ENCODE measurements at places on chromosomes 16 and 17.

GRCh38 chr16:20049831-20050230 is 23.9 kb downstream of the GPR139 start:
- DNase-seq, result no peak

GRCh38 chr16:73031984-73032383 is 15.9 kb downstream of the ZFHX3 start:
- DNase-seq, result no peak

- no peak for DNase-seq
These were observed 4.0 kb upstream of the KAT8 start for GRCh38 chr16:31113121-31114120.

GRCh38 chr16:68400924-68401460 is 47.3 kb downstream of the SMPD3 start:
- no peak for DNase-seq

DNA sequence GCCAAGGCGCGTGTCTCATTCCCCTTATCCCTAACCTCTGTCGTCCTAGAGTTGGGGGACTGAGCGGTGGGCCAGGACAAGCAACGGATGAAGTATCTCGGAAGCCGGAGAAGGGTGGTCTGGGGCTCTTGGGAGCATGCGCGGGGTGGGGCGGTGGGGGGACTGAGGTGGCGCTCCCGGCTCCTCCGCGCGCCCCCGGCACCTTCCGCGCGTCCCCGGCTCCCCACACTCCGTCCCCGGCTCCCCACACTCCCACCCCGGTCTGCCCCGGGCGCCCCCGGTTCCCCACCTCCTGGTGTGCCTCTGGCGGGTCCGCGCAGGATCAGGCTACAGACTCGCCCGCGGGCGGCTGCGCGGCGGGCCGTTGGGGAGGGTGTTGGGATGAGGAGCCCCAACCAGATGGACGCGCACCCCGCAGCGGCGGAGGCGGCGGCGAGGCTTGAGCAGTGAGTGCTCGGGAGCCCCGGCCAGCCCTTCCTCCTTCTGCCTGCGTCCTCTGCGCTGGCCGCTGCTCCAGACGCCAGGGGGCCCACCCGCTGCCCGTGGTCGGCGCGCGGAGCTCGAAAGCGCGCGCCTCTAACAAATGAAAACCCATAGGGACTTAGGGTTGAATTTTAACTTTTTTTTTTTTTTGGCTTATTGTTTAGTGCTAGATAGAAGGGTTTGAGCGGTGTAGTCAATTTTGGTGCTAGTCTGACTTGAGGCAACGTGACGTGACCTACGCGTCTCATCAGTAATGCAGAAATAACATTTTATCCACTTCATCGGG is 5.6 kb upstream of the CRYM start:
- no peak for DNase-seq

- DNase-seq, result no peak
These were observed 61.5 kb downstream of the NETO2 start for GRCh38 chr16:47082099-47082865.

All from fibroblast of skin of left biceps (primary cell).